ENCODE measurements at places on chromosomes 16 and 17.

GRCh38 chr17:58279016-58279711 lies 1.6 kb downstream of the MPO start:
- DNase-seq = no peak

DNA sequence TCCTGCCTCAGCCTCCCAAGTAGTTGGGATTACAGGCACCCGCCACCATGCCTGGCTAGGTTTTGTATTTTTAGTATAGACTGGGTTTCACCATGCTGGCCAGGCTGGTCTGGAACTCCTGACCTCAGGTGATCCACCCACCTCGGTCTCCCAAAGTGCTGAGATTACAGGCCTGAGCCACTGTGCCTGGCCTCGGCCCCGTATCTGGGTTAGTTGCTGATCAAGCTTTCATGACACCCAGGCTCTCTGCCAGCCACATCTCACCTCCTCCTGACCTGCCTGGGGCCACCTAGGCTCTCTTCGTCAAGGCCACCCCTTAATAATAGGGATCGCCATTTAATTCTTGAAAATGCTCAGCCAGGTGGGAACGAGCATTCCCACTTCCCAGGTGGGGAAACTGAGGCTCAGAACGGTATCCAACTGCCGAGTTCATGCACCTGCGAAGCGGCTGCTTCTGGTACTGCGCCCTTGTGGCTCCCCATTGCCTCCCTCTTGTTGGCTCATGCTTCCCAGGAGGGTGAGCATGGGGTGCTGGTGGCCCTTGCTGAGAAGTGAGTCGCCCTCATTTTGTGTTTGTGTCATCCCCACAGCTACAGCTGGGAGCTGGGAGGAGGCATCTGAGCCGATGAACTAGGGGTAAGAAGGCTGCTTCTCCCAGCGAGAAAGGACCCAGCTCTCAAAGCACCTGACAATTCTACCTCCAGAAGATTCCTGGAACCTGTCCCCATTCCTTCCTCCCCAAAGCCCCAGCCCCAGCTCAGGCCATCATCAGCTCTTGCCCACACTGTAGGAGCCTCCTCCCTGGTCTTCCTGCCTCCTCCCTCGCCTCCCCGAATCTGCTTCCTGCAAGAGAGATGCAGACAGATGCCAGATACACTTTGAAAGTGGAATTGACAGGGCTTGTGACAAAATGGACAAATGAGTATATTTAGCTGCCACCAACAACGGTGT lies 17.3 kb upstream of the SNN start:
- no peak for DNase-seq

DNA sequence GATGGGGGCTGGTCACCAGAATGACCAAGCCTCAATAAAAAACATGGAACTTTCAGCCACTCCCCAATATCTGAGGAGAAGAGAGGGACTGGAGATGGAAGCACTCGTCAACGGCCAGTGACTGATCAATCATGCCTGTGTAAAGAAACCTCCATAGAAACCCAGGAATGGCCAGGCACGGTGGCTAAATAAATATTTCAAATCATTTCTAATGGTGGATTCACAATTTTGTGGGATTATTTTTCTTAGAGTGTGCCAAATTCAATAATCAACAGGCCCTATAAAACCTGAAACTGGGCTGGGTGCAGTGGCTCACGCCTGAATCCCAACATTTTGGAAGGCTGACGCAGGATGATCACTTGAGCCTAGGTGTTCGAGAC lies 16.4 kb downstream of the NSMCE1 start:
- DNase-seq = no peak

DNA sequence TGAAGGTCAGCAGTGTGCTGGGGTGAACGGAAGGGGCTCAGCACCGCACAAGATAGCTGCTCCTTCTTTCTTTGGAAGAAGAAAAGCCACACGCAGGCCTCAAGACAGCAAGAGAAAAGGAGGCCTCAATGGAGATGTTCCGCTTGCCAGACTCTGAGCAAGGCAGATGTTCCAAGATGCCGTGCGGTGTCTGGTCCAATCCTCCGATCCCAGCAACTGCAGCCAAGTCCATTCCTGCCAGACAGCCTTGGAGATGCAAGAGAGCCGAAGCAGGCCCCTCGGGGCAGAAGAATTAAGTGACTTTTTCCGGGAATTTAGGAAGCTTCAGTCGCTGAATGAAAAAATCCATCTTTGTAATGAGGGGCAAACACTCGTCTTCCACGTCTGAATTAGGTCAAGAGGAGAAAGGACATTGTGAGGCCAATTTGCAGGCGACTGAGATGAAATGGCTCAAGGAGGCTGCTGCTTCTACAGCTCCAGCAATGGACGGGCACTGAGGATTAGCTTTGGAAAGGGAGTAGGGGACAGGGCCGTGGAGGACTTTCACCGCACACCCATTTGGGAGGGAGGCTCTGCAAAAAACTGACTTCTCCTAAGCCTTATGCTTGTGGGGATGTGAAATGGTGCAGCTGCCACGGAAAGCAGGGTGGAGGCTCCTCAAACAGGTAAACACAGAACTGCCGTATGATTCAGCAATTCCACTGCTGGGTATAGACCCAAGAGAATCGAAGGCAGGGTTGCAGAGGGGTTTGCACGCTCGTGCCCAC lies 44.7 kb downstream of the RPH3AL start:
- no peak for DNase-seq

- no peak for DNase-seq
Observed at GRCh38 chr17:75313941-75314551, 24.8 kb upstream of the SLC25A19 start.

DNA sequence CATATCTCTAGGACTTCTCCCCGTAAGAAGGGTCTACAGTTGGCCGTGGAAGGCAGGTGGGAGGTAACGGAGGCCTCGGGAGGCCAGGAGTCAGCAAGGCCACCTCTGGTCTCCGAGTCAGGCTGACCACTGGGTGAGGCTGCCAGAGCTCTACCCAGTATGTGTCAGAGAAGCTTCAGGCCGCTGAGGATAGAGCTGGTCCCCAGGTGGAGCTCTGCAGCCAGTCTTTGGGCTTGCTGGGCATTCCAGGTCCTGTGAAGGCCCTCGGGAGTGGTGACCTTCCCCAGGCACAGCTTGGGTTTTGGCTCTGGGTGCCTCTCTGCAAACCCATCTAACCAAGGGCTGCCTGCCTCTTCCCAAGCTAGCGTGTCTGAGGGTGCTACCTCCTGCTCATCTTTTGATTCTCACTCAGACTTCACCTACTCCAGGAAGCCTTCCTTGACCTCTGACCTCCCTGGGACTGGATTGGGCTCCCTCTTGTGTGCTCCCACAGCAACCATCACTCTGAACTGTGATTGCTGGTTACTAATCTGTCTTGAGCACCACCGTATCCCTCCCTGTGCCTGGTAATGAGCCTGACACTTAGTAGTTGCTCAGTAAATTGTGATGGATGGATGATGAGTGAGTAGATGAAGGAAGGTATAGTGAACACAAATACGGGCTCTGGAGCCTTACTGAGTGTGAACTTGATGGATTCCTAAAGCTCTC lies 22.3 kb downstream of the RHBDL3 start:
- DNase-seq = no peak

DNA sequence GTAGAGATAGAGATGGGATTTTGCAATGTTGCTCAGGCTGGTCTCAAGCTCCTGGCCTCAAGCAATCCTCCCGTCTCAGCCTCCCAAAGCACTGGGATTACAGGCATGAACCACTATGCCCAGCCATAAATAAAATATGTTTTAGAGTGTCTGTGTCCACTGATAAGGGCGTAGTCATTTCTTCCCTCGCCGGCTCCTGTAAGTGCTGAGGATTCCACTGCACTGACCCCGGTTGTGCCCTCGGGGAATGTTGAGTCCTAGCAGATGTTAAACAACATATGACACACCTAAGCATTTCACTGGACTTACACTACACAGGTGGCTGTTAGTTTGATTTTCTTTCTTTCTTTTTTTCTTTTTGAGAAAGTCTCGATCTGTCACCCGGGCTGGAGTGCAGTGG lies 5.6 kb upstream of the SHMT1 start:
- no peak for DNase-seq

- DNase-seq = no peak
Observed at GRCh38 chr17:74904687-74905409, 11.4 kb upstream of the FADS6 start.

DNA sequence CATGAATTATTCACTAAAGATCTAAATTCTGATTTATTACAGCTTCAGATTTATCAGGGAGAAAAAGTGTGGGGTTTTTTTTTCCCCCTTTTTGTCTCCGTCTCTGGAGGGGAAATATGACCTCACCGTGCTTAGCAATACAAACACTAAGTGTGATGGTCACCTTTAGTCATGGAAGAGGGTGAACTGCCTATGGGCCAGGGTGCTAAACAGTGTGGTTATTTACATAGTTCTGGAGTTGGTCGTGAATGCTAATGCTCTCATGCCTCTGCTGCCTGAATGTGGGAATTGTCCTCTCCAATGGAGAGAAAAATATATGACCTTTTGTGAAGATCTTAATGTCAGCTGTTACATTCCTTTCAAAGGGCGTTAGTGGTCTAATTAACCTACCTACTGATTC lies 44.8 kb upstream of the MSI2 start:
- DNase-seq = peak; percentile 30

DNA sequence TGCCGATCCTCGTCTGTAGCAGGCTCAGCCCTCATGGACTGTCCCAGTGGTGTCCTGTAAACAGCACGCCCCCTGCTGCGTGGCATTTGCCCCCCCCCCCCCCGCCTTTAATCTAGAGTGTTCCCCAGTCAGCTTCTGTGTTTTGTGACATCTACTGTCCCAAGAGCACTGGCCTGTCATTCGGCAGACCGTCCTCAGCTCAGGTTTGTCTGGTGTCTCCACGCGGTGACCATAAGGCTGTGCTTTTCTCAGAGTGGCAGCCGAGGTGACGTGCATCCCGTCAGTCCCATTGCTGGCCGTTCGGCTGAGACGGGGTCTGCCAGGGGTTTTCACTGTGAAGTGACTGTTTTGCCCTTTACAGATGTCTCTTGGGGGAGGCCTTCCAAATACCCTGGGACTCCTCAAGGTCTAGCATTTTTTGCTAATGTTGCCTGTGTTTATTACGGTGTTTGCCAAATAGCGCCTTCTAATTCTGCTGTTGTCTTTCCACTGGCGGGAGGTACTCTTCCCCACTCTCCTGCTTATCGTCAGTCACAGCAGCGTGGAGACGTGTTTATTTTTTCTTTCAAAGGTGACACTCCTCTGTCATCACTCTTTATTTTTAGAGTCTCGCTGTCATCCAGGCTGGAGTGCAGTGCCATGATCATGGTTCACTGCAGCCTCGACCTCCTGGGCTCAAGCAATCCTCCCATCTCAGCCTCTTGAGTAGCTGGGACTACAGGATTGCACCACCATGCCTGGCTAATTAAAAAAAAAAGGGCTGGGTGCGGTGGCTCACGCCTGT lies 5.7 kb upstream of the MRPL12 start:
- DNase-seq = no peak

GRCh38 chr17:35693662-35694061 lies 37.8 kb upstream of the RASL10B start:
- no peak for DNase-seq

GRCh38 chr16:69253870-69254341 lies 57.2 kb upstream of the VPS4A start:
- DNase-seq = no peak

GRCh38 chr17:77829843-77830799 lies 128.4 kb upstream of the TNRC6C start:
- no peak for DNase-seq

DNA sequence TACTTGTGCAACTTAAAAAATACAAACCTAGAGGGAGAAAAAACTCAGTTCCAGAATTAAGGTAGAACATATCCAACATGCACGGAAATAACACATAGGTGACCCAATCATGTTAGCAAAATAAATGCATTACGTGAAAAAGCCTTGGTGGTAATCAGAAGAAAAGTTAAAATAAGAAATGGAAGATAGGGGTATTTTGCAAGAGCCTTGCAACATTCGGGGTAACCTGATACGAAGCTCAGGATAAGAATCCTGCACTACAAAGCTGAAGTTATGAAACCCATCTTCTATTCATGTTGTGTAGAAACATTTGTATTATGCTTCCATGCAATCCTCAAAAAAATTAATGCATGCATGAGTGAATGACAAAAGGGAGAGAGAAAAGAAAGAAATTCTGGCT lies 33.1 kb downstream of the CHCT1 start:
- no peak for DNase-seq

Data from DMS153 (cell line).